ENCODE measurements at places on chromosomes 7 and 10.
A peak's percentile ranks its signal among the peaks of the same experiment; 100 is the strongest.

- no peak for DNase-seq
Observed at GRCh38 chr10:124654686-124655085, 89.5 kb downstream of the FAM53B start.

GRCh38 chr10:86489071-86489810 is 32.4 kb downstream of the WAPL start:
- no peak for DNase-seq

DNA sequence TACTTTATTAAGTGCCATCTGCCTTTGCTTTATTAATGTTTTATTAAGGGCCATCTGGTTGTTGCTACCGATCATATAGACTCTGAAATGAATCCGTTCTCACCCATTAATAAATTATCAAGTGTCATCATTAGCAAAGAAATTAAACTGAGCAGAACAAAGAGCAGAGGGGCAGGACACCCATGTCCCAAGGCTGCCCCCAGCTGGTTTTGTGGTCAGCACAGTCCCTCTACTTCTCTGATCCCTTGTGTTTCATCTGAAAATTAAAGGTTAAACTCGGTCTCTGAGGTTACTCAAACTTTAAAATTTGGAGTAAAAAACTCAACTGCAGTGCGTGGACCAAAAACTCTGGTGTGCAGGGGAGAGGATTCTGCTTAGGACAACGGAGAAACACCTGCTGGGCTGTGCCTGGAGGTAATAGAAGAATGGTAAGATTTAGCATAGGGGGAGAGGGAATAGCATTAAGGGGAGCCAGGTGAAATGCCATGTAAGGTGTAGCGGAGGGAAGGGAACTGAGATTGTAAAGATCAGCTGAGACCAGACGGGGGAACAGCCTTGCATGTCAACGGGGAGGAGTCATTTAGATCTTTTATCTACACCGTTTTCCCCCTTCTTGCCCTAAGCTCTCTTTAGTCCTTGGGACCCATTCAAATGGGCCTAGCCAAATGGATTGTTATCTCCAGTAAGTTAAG is 10.8 kb upstream of the GSDME start:
- no peak for DNase-seq

GRCh38 chr7:938546-939185 is 15.8 kb downstream of the ADAP1 start:
- DNase-seq, result no peak

DNA sequence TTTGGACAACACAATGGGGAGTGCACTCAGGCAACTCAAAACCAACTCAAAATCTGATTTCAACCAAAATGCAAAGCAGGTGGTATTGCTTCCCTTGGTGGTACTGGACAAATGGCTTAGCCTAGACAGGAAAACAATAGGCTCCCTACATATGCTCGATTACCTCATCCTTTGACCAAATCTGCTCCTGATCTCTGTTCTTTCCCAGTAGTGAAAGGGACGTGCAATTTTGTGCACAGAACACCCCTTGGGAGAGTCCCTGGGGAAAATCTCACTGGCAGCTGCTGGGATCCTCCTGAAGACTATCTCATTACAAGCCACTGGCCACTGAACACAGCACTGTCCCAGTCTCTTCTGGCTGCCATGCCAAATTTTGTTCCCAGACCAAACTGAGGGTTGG is 149.2 kb upstream of the VSTM2A start:
- DNase-seq, result no peak

GRCh38 chr7:16970732-16971482 is 89.1 kb upstream of the AGR3 start:
- no peak for DNase-seq

DNA sequence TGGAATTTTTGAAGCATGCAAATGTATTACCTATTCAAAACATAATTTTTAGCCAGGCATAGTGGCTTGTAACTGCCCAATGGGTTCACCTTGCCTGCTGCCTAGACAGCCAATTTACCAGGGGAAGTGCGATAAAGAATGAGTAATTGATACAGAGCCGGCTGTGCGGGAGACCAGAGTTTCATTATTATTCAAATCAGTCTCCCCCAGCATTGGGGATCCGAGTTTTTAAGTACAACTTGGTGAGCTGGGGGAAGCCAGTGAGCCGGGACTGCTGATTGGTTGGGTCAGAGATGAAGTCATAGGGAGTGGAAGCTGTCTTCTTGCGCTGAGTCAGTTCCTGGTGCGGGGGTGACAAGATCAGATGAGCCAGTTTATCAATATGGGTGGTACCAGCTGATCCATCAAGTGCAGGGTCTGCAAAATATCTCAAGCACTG is 29.1 kb upstream of the NRBF2 start:
- peak; percentile 67 for DNase-seq

GRCh38 chr10:62083412-62084267 is 182.1 kb downstream of the ARID5B start:
- DNase-seq, result no peak

- DNase-seq, result no peak
Observed at GRCh38 chr7:43847496-43847895, 21.8 kb downstream of the MRPS24 start.

GRCh38 chr7:138587485-138587884 is 113.7 kb downstream of the SVOPL start:
- no peak for DNase-seq

- no peak for DNase-seq
Observed at GRCh38 chr7:29342761-29343160, 148.2 kb downstream of the CHN2 start.

- peak; percentile 17 for DNase-seq
Observed at GRCh38 chr10:21406595-21407193, 118.8 kb downstream of the SKIDA1 start.

DNA sequence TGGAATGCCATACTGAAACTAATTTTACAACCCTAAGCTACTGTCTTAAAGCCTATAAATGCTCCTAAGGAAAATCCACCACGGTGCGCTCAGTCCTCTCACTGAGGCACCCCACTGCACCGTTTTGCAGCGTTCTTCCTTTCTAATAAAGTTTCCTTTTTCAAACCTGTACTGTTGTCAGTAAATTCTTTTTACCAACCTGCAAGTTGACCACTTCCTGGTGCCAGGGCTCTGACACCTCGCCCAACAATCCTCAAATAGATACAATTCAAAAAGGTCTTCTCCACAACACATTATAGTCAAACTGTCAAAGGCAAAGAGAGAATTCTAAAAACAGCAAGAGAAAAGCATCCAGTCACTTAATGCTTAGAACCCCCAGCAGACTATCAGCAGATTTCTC is 42.8 kb downstream of the HERPUD2 start:
- no peak for DNase-seq

GRCh38 chr7:55052081-55052480 is 33.3 kb downstream of the EGFR start:
- DNase-seq, result no peak

- DNase-seq, result no peak
Observed at GRCh38 chr10:84291384-84291783, 37.0 kb upstream of the CCSER2 start.

- DNase-seq, result no peak
Observed at GRCh38 chr10:43218206-43218950, 48.5 kb downstream of the RASGEF1A start.

- no peak for DNase-seq
Observed at GRCh38 chr10:49297818-49298670, 926 bp upstream of the C10orf71 start.

DNA sequence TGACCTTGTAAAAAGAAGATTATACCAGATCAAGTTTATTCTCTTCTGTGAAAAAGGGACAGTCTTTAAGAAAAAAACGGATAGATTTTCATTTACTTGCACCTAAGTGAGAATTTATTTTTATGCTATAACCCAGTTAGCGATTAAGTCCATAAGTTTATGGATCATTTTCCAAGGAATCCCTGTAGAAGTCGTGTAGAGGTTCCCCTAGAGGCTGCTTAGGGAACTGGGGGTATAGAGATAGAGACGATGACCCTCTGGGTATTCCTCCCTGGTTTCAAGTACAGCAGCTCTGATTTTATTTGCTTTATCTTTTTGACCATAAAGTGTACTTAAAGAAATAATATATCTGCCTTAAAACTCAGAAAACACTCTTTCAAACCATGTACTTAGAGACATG is 648.4 kb upstream of the LRRTM3 start:
- no peak for DNase-seq

DNA sequence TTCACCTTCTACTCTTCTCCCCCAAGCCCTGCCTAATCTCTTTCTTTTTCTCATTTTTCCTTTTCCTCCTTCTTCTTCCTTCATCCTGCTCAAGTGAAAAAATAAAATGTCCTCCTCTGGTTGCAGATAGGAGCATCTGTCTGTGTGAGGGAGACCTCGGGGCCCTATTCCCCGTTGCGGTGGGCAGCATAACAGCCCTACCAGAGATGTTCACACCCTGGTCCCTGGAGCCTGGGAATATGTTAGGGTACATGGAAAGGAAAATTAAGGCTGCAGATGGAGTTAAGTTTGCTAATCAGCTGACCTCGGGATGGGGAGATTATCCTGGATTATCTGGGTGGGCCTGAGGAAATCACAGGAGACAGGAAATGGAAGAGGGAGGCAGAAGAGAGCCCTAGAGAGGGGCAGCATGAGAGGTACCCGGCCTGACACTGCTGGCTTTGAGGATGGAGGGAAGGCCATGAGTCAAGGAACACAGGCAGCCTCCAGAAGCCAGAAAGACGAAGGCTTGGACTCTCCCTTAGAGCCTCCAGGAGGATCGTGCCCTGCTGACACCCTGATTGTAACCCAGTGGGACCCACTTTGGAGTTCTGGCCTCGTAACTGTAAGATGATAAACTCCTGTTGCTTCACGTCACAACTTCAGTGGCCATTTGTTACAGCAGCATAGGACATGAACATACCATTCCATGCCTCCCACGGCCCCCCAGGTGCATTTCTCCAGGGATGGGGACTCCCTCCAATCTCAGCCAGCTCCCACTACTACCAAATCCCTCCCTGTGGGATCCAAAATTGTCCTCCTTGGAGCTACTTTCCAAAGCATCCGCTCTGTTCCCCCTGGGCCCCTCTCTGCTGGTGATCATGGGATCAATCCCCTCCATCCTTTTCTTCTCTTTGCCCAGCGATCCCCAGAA is 39.0 kb upstream of the ZMIZ1 start:
- no peak for DNase-seq

- DNase-seq, result no peak
Observed at GRCh38 chr10:78229489-78229888, 195.8 kb downstream of the RPS24 start.

DNA sequence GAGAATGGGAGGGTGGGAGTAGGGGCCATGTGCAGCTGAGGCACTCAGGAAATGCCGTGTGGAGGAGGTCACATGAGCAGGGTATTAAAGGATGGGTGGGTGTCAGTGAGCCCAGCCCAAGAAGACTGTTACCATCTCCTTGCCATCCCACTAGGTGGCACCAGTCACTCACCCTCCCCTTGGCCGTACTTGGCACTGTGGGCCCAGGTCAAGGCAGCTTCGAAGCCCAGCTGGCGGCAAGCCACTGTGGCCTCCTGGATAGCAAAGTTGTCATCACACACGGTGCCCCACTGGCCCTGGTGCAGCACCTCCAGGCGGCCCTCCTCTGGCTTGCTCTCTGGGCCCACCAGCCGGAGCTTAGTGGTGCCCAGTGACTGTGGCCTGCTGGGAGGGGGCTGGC is 5.4 kb downstream of the LOXL4 start:
- no peak for DNase-seq

DNA sequence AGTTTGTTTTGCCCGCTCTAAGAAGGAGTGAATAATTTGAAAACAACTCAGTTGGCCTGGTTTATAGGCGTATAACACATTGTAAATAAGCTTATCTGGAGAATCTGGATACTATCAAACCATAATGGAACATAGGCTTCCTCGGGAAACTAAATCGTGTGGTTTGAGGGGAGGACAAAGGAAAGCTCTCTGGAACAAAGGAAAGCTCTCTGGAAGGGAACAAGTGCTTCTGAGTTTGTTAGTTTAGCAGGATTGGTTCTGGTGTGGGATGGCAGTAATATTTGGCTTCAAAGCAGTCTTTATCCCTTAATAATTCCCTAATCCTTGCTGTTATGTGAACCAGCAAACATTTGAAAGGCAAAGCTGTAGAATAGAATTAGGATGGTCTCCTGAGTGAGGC is 15.0 kb upstream of the SLK start:
- no peak for DNase-seq

DNA sequence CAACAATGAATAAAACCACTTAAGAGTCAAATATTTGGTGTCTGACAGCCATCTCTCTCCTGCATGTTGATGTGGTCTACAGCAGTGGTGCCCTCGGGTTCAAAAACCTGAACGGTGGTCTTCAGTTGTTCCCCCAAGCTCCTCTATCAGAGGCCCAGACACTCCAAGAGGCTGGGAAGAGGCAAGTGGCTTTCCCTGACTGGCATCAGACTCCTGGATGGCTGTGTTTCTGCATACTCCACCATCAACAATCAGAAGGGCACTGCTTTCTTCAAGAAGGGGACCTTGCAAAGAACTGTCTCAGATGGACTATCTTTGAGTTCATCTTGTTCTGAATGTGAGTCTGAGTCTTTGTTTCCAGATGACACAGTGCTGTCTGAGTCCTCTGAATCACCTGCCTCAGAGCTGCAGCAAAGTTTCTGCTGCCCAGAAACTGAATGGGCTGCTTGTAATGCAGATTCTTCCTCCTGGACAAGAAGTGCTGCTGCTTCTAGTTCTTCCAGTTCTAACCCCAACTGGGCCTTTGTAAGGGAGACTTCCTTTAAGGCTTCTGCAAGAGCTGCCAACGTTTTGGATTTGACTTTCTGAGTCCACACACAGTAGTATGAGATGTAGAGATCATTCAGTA is 5.9 kb upstream of the SGMS1 start:
- peak; percentile 34 for DNase-seq

DNA sequence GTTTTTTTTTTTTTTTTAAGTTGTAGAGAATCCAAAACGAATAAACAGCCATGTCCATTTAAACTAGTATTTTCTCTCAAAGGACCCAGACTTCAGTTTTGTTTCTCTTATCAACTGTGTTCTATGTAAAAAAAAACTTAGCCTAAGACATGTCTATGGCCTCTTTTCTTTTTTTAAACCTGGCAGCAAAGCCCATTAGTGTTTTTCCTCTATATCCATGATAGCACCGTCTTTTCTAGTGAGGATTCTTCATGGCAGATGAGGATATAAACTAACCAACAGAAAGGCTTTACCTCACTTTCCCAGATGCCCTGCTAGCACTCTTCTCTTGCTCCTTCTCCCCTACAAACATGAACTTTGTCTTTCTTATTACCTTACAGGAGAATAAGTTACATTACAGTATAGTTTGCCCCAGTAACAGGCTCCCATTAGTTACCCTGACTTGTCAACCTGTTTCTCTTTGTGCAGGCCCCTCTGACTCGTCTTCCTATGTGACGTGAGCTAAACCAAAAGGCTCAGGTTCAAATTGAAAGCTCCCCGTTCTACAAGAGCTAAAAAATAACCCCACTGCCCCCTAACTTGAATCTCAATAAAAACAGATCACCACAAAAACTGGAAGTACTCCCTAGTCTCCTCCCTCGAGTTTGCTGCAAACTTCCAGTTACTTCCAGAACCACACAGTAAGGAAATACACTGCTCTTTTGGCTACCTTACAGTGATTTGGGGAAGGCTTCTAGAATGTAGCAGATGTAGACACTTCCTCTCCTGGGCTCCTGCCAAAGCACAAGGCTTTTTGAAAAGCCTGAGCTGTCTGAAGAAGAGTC is 20.1 kb downstream of the P4HA1 start:
- no peak for DNase-seq

DNA sequence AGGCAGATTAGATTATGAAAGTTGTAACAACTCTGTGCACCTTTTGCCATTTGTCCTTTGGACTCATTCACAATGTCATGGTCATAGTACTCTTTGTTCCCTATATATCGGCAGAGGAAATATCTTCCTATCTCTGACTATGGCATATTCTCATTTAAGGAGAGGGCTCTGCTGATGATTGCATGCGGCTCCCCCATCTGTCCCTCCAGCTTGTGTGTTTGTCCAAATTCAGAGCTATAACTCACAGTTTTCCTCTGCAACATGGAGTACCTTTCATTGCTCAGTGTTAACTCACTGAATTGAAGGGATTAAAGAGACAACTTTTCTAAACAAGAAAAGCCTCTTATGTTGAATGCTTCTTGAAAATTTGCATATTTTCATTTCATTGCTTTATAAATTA is 145.5 kb downstream of the OTUD1 start:
- no peak for DNase-seq
